ENCODE measurements at places on chromosomes 1 and 21. TPM values are rescaled to one million over a fixed set of nuclear protein-coding genes. Genes with fewer than 3 reads are reported as not detected.

The PLD5 gene
- total RNA-seq = not detected

The SPRR1B gene
- not detected for total RNA-seq

The GCSAML gene
- total RNA-seq = under 0.01 TPM

The ARHGEF10L gene
- total RNA-seq = 1.2 TPM

The GBP2 gene
- total RNA-seq = 75.8 TPM

The GUCA2A gene
- not detected for total RNA-seq

The ADGRB2 gene
- 0.16 TPM for total RNA-seq

The CYYR1 gene
- total RNA-seq = 20.6 TPM

The OMA1 gene
- 17.1 TPM for total RNA-seq

The LMNA gene
- total RNA-seq = 554 TPM

The BRINP2 gene
- 0.06 TPM for total RNA-seq

The ST6GALNAC3 gene
- total RNA-seq = 25.1 TPM

The ANGPTL7 gene
- total RNA-seq = 0.16 TPM

The RPE65 gene
- not detected for total RNA-seq
